ENCODE measurements at places on chromosomes 5 and 9.

- no peak for DNase-seq
Observed at GRCh38 chr9:79395755-79396154, 176.0 kb upstream of the TLE4 start.

- DNase-seq, result peak; percentile 54
Observed at GRCh38 chr9:7103367-7103766, 345.6 kb downstream of the KDM4C start.

DNA sequence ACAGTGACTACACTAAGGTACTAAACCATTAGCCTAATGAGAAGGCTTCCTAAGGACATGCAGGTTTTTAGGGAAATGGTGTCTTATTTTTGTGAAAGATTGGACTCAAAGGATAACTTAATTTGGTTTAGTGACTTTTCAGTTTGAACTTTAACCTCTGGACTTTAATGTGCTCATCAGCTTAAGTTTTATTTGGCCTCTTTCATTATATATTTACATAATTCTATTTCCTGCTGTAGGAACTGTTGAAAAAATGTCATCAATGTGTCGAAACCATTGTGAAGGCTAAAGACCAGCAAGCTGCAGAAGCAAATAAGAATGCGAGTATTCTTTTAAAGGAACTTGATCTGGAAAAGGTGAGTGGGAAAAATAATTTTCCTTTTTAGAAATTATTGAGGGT is 34.3 kb upstream of the EIF4EBP3 start:
- no peak for DNase-seq

- DNase-seq, result peak; percentile 60
Observed at GRCh38 chr9:4489919-4490704, at the start of gene SLC1A1. Gene SLC1A1, plus strand, starts transcription at chr9:4490468. Its CDS starts 212 bp downstream, at chr9:4490680.

DNA sequence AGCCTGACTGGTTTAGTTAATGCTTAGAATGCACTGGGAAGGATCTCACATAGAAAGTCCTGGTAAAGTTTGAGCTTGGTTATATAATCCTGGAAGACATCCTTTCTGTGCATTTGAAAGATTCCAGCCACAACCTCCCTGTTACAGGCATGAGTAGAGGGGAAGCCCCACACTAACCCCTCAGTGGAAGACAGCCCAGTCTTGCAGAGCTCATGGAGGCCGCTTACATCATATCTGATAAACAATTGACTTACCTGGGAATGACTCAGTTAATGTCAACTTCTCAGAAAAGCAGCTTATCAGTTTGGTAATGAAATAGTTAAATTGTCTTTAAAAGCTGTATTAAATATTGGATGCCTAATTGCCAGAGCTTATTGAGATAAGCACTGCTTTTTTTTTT is 28.1 kb upstream of the PDE8B start:
- no peak for DNase-seq

DNA sequence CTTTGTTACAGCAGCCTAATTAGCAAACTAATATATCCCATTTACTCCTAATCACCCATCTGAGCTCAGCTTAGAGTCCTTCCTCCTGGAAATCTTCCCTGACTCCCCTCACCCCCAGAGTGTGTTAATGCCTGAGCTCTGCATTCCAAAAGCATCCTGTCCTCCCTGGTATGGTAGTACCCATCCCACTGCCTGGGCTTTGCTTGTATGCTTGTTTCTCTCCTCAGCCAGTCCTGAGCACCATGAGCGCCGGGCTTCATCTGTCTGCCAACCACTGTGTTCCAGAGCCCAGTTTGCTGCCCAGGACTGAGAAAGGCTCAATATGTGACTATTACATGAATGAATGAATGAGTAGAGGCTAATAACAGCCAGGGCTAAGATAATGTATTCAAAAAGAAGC is 272.4 kb downstream of the CDK5RAP2 start:
- no peak for DNase-seq

- DNase-seq, result no peak
Observed at GRCh38 chr9:25752398-25752797, 74.2 kb upstream of the TUSC1 start.

All from choroid plexus epithelial cell (primary cell).